Stimulated activated CD8-positive, alpha-beta memory T cell treated with anti-CD3 and anti-CD28 coated beads, Interleukin-4, amount 100 ng/mL, for 4 hours (primary cell): ENCODE measurements at places on chromosomes 2 and 18.

GRCh38 chr2:118858485-118859156 is 11.2 kb upstream of the EN1 start:
- DNase-seq = no peak

DNA sequence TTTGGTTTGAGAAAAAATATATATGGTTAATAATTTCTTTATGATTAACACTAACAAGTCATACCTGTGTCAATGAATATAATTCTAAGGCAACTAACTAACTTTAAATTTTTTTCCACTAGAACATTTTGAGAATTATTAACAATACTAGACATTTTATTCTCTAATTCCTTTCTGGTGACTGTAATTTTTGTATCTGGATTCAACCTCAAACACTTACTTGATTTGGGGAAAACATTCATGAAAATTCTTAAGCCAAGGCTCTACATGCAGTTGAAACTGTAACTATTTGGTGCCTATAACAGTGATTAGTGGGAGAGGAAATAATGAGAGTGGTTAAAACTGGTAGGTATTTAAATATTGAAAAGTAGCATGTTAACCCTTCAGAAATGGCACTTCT is 546.5 kb upstream of the KLHL29 start:
- no peak for DNase-seq

GRCh38 chr2:49003201-49003600 is 151.1 kb downstream of the FSHR start:
- no peak for DNase-seq

GRCh38 chr2:167411367-167411766 is 523.1 kb downstream of the XIRP2 start:
- no peak for DNase-seq

DNA sequence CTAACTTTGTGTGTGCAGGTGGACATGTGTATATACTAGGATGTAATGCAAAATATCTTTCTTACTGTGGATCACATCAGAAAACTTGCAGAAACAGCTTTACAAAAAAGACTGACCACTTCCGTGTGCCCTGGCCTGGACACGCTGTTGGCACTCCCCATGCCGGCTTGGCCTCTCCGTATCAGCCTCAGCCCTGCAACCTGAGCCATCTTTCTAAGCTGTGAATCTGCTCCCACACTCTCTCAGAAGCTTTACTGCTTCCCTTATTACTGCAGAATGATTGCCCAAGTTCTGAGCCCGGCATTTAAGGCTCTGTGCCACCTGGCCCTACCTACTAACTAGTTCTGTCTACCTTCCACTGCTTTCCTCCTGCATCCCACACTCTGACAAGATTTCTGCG is 37.8 kb downstream of the MYO7B start:
- no peak for DNase-seq

DNA sequence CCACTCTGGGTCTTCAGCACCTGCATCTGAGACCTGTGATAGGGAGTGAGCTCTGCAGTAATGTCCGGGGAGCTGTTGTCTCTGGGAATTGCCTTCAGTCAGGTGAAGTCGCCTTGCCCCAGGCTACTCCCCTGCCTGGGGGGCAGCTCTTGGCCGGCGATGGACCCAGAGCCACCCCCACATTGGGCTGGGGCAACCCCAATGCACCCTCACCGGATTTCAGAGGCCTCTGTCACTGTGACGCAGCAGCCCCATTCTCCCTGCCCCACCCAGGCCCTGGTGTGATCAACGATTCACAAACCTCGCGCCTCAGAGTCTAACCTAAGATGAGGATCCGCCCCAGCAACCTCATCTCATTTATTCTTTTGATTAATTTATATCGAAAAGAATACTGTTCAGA is 303.6 kb downstream of the NDUFA10 start:
- no peak for DNase-seq

DNA sequence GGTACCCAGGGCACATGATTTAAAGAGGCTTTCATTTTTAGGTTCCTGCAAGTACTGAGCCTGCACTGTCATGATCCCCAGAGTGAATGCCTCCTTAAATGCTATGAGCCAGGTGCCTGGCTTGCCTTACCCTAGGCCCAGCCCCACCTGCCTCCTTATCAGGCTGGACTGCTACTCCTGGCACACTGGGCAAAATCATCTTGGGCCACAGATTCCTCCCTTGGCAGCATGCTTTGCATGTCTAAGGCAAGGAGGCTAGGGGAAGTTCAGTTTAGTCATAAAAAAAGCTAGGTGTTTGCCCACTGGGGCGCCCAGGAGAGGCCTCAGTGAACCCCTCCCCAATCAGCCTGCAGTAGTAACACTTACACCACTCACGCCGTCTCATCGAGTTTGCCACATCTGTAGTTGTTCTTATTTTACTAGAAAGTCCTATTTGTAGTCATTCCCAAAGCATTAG is 45.1 kb downstream of the LBH start:
- DNase-seq = no peak

- no peak for DNase-seq
These were observed 40.3 kb downstream of the KCNS3 start for GRCh38 chr2:17918789-17919188.

GRCh38 chr2:204715361-204715760 is 170.1 kb downstream of the PARD3B start:
- no peak for DNase-seq

- DNase-seq = no peak
These were observed 12.1 kb downstream of the PSD4 start for GRCh38 chr2:113185664-113186432.

DNA sequence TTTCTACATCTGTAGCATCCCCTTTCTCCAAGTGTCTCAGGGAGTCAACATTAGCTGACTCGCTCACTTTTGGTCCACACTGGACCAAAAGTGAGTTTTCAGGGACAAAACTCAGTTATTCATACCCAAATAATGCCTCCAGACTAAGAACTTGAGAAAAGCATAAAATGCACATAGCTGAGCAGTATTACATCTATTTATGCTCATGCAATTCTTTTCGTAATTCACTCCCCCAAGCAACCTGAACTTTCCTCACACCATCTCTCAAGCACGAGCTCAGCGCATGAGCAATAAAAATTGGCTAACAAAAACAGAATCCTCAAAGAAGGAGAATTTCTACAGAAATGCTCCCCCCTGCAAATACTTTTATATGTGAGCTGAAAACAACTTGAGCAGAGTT is 17.0 kb downstream of the SFT2D3 start:
- no peak for DNase-seq
